Ascending aorta (tissue), 2 donors: ENCODE measurements at places on chromosomes 5 and 9.
A peak's percentile ranks its signal among the peaks of the same experiment; 100 is the strongest.

- H3K4me3 ChIP-seq = no peak overlapping the region
- H3K27me3 ChIP-seq = no peaks in the 10 kb centered on the region
- peaks cover 7% of the 10 kb centered on the region for H3K4me1 ChIP-seq
- no peaks in the 10 kb centered on the region for H3K36me3 ChIP-seq
- peak overlapping the region; percentile 75 for H3K27ac ChIP-seq
These were observed 157.3 kb upstream of the EPB41L4A start for GRCh38 chr5:112576298-112576925.

DNA sequence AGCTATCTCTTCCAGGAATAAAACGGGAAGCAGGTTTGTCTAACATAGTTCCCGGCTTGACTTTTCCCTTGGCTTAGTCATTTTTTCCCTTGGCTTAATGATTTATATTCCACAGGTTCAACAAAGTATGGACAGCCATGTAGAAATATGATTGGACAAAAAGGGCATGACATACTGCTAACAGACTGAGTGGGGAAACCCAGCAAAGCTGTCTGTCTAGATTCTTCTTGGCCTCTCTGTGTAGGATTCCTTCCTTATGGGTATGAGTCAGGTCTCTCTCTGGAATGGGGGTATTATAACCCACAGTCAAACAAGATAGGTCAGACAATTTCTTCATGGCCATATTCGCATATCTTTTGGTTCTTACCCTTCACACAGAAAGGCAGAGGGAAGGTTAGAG lies 5.7 kb upstream of the MTAP start:
- no peak overlapping the region for H3K27ac ChIP-seq
- no peak for DNase-seq
- no peaks in the 10 kb centered on the region for H3K36me3 ChIP-seq
- H3K27me3 ChIP-seq = no peaks in the 10 kb centered on the region
- H3K4me1 ChIP-seq = no peaks in the 10 kb centered on the region

- H3K27me3 ChIP-seq = no peaks in the 10 kb centered on the region
- H3K27ac ChIP-seq = no peak overlapping the region
- no peaks in the 10 kb centered on the region for H3K36me3 ChIP-seq
- DNase-seq = no peak
- H3K4me3 ChIP-seq = no peak overlapping the region
These were observed 125.8 kb upstream of the ZNF366 start for GRCh38 chr5:72633041-72633445.

GRCh38 chr9:94656200-94656599 lies 16.9 kb upstream of the FBP1 start:
- H3K4me3 ChIP-seq = peak overlapping the region; percentile 52
- no peaks in the 10 kb centered on the region for H3K27me3 ChIP-seq
- peak; percentile 71 for DNase-seq
- H3K4me1 ChIP-seq = peaks cover 3% of the 10 kb centered on the region

- H3K36me3 ChIP-seq = no peaks in the 10 kb centered on the region
- no peak for DNase-seq
- peaks cover 11% of the 10 kb centered on the region for H3K4me1 ChIP-seq
- no peaks in the 10 kb centered on the region for H3K27me3 ChIP-seq
- no peak overlapping the region for H3K4me3 ChIP-seq
These were observed 10.4 kb upstream of the RXRA start for GRCh38 chr9:134315716-134316448.

- H3K27ac ChIP-seq = no peak overlapping the region
- no peak overlapping the region for H3K4me3 ChIP-seq
- no peaks in the 10 kb centered on the region for H3K27me3 ChIP-seq
- DNase-seq = no peak
- no peaks in the 10 kb centered on the region for H3K36me3 ChIP-seq
These were observed 250.3 kb downstream of the ASTN2 start for GRCh38 chr9:117164512-117164911.

DNA sequence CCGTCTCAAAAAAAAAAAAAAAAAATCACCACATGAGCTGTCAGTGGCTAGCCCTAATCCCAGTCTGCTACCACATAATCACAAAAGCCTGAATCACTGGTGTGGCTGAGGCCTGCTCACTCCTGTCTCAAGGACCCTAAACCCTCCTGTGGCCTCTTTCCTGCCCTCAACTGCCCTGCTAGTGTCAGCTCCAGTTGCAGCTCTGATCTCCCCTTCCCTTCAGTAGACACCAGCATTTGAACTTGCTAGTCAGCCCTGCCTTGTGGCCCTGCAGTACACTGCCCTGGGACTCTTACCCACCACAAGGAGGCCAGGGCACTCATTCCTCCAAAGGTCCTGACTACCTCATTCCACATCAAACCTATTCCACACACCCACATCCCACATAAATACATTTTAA lies 9.5 kb upstream of the P4HA2 start:
- H3K4me1 ChIP-seq = no peaks in the 10 kb centered on the region
- no peaks in the 10 kb centered on the region for H3K36me3 ChIP-seq
- no peak overlapping the region for H3K27ac ChIP-seq
